ENCODE measurements at places on chromosomes 3 and 15.

- peak; percentile 71 for DNase-seq
Observed at GRCh38 chr15:35117543-35118265, 32.6 kb upstream of the NANOGP8 start.

DNA sequence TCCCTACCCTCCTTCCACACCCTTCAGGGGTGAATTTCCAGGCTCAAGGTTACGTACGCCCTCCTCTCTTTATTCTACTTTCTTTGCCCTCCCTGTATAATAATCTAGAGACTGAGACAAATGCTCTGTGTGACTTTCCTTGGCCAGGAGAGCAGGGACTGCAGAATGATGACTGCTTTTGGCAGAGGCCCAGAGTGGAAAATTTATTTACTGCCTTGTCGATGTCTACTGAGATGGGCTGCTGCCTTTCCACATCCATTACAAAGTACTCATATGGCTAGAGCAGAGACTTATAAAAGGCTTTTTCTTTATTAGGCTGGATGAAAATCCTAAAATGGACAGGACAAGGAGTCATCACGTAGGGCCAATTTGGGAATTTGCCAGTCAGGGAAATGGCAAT, 576.2 kb downstream of the TUSC7 start:
- no peak for DNase-seq

- DNase-seq: no peak
Observed at GRCh38 chr3:188941103-188941502, 230.7 kb upstream of the TPRG1 start.

- DNase-seq: no peak
Observed at GRCh38 chr15:90869140-90869541, 753 bp downstream of the FURIN start.

- DNase-seq: peak; percentile 43
Observed at GRCh38 chr3:37712918-37713817, 148.5 kb upstream of the CTDSPL start.

GRCh38 chr3:194035406-194036138, 100.4 kb upstream of the HES1 start:
- no peak for DNase-seq

GRCh38 chr3:36762918-36763849, 1.2 kb downstream of the DCLK3 start:
- DNase-seq: no peak

DNA sequence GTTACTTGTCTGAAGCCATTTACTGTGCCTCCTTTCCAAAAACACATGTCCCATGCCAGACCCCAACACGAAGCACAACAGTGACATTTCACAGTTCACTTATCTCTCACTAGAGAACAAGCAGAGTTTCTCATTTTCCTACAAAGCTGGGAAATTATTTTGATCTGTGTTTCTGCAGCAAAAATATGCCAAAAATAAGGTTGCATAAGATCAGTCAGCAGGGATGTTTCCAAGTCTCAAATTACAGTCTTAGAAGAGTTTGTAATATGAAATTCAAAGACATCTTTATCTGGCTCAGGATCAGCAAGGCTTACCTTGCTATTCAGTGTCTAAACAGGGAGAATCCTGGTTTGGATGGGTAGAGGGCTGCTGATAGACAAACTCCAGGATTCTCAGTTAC, 75.5 kb downstream of the GJD2 start:
- no peak for DNase-seq

- peak; percentile 36 for DNase-seq
Observed at GRCh38 chr3:9808345-9809037, 1.6 kb upstream of the TTLL3 start.

DNA sequence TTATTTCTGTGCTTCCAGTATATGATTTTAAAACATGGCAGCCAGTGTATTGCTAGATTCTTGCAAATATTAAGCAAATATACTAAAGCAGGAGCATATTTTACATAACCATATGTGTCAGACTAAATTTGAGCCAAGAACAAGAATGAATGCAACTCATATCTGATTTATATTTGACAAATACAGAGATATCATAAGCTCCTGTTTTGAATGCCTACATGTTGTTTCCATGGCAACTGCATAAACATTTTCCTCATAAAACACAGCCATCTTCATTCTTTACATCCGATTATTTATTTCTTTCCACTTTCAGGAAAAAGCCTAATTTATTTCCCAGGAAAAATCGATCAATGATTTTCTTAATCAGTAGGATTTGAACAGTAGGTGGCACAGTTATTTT, 172.2 kb upstream of the TSPAN3 start:
- peak; percentile 57 for DNase-seq
